Lung (tissue), 17 donors: ENCODE measurements at places on chromosomes 7 and 10. TPM values are rescaled to one million over a fixed set of nuclear protein-coding genes. Genes with fewer than 3 reads are reported as not detected.

DNA sequence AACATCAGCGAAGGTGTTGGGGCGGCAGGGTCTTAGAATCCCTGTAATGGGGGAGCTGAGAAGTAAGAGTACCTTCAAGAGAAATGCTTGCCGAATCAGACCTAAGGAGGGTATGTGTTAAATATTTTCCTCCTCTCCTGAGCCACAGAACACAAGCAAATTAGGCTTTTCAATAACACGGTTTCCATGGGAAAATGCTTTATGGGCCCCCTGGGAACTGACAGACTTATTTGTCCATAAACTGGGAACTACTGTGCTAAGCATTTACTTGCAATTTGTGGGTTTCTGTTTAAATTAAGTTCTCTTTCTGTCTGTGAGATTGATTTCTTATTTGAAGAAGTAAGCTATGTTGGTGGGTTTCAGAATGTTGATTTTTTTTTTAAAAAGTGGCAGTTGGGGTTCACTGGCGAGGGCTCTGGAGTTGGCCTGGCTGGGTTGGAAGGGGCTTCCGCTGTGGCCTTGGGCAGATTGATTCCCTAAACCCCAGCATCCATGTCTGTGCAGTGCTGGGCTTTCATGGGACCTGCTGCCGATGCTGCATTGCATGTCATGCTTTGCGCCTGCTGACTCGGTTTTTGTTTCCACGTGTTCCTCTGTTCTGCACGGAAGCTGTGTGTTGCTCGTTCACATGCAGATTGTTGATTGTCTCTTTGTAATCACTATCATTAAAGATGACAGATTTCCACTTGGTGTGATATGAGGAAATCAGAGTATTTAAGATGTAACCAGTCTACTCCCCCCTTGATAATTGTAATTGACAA lies 7.2 kb downstream of the RBM17 start:
- no peak for DNase-seq

DNA sequence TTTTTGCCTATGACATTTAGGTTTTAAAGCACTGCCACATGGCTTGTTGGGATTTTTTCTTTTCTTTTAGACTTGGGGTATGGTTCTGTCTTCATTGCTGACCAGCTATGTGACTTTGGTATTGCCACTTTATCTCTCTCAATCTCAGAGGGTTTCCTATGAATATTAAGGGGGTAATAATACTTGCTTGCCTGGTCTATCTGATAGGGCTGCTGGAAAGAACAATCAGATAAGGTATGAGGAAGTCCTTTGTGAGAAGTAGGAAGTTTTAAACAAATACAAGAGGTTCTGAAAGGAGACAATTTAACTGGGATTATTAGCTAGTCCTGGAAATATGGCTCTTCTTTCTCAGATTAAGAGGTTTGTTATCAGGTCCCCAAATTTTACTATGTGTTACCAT lies 80.8 kb downstream of the ZNF92 start:
- DNase-seq = no peak

DNA sequence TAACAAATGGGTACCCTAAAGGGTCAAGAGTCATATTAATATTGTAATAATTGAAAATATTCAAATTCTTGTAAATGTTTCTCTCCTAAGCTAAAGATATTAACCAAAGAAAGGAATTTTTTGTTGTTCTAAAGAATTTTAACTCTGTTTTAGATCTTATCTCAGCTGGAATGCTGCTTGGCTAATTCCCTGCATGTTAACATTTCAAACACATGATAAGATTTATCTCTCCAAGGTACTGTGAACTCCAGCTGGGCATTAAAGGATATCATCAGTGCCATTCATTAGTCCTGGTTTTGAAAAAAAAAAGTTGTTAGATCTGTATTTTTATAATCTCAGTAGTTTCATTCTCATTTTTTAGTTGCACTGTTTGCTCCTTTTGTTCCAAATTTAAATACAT lies 76.9 kb downstream of the MAPK8 start:
- DNase-seq = no peak

The TWIST1 gene
- 0.74 TPM for total RNA-seq

The CPA2 gene
- total RNA-seq = not detected
